Stimulated activated naive B cell treated with anti-CD40 and anti-IgM and Interleukin-4, amounts not matched to agents 10 μg/mL and 1 μg/mL and 100 μg/mL, for 72 hours (primary cell): ENCODE measurements at places on chromosomes 11 and 22.

DNA sequence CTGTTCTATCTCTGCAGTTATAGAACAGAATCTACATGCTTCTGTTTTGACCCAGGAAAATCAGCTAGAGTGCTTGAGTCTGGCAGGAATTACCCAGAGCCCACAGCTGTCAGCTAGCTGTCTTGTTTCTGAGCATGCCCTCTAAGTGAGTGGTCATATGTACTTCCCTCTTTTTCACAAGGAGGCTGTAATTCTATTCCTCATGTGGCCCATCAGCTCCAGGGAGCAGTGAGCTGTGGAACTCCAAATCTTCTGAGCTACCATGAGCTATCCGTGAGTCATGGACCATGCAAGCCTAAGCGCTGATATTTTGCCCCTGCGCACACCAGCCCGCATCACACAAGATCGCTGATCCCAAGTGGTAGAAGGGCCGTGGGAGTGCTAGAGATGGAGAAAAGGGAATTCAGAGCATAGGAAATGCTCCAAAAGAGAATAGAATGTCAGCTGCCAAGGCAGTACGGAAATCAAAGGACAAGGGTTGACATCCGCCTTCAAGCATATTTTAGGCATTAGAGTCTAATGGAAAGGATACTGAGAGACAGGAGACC lies 5.4 kb downstream of the FJX1 start:
- DNase-seq, result no peak

- DNase-seq, result no peak
These were observed 746.2 kb downstream of the NELL1 start for GRCh38 chr11:21415606-21416005.

GRCh38 chr11:1834062-1834610 lies 654 bp upstream of the SYT8 start:
- no peak for DNase-seq

DNA sequence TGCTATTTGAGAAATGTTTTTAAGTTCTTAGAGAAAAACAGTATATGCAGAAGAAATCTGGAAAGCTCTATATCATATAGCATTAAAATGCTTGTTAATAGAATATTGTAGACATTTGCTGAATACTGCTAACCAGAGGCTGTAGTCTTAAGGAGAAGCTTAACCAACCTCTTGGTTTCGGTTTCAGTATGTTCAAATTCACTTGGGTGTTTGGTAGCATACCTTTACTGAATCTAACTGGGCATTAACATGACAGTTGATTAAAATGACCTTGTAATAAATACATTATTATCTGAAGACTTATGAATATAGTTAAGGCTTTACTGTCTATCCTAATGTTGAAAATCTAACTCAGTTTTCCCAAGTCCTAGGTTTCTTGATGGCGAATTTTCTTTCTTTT lies 5.4 kb downstream of the PCF11 start:
- DNase-seq, result no peak

GRCh38 chr11:72951193-72951592 lies 137.0 kb downstream of the ATG16L2 start:
- DNase-seq, result no peak

DNA sequence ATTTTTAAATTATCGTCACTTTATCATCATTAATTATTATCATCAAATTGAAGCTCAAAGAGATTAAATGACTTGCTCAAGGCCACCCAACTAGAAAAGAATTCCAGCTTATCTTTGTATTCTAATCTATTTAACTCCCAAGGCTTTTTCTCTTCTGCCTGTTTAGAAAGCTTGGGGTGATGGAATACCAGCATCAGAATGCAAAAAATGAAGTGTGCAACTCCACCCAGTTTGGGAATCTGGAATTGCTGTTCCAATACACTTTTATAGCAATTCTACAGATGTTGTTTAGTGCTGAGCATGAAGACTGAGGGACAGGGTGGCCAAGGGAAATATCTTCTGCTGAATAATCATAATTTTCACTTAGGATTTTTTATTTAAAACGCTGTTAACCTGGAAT lies 97.2 kb upstream of the FIBIN start:
- DNase-seq, result no peak

GRCh38 chr22:39374191-39374590 lies 24.4 kb downstream of the SYNGR1 start:
- no peak for DNase-seq

- DNase-seq, result no peak
These were observed 57.4 kb upstream of the IGLL5 start for GRCh38 chr22:22830193-22830592.

GRCh38 chr11:47285969-47286770 lies 16.2 kb downstream of the MADD start:
- DNase-seq, result no peak

- no peak for DNase-seq
These were observed 56.3 kb downstream of the MTNR1B start for GRCh38 chr11:93025558-93026255.

DNA sequence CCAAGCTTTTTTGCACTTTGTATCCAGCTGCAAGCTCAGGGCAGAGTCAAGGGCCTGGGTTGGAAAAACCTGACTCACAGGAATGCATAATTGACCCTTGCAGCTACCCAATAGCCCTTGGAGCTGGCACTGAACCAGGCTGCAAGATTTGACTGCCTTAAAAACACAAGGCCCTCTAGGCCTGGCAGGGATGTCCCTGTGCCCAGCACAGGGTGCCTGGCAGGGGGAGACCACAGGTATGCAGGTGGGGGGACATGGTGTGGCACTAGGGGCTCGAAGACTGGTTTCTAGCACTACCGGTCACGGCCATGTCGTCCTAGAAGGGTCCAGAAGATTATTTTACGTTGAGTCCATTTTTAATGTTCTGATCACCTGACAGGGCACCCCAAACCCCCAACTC lies 30.2 kb downstream of the SBF1 start:
- no peak for DNase-seq

DNA sequence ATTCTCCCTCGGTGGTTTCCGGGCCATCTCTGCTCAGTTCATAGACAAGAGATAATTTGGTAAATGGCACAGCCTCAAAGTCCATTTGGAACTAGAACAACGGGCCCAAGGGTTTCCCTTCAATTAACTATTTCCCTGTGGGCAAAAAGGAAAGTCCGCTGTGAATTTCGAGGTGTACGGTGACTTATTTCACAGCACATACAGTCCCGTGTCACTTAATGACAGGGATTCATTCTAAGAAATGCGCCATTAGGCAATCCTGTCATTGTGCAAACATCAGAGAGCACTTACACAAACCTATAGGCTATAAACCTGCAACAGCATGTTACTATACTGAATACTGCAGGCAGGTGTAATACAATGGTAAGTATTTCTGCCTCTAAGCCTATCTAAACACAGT lies 551.6 kb downstream of the OPCML start:
- DNase-seq, result no peak

- no peak for DNase-seq
These were observed 6.7 kb downstream of the LRFN4 start for GRCh38 chr11:66863428-66864125.

DNA sequence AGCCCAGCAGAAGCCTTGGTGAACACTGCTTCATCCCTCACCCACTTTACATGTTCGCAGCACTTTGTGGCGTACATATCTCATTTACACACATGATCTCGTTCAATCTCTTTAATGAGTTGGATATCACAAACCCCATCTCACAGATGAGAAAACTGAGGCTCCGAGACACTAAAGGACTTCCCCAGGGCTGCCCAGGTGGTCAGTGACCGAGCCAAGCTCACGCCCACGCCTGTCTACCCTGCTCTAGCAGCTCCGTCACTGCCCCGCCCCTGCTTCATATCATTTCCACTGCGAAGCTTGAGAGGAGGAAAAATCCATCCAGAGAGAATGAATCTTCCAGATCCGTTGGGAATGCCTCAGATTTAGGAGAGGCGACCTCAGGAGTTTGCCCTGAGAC lies 11.8 kb upstream of the DSCAML1 start:
- DNase-seq, result no peak

- DNase-seq, result no peak
These were observed 1422.4 kb downstream of the LRRC4C start for GRCh38 chr11:40037005-40037404.

DNA sequence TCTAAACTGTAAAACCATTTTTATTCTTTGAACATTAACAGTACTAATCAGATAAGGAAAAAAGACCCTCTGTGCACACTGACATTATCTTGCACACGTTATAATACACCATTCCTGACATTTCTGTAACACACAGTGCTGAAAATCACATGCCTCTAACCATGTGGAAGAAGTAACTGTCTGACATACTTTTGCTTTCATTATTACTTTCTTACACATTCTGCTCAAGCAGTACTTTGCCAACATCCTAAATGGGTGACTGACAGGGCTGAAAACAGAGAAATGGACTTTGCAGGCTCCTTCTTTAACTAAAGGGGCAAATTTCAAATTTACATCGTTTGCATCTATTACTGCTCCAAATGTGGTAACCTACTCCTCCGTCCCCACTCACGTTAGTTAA lies 22.8 kb upstream of the TP53AIP1 start:
- DNase-seq, result no peak

GRCh38 chr11:65496304-65497140 lies 2.3 kb upstream of the MALAT1 start:
- DNase-seq, result no peak

DNA sequence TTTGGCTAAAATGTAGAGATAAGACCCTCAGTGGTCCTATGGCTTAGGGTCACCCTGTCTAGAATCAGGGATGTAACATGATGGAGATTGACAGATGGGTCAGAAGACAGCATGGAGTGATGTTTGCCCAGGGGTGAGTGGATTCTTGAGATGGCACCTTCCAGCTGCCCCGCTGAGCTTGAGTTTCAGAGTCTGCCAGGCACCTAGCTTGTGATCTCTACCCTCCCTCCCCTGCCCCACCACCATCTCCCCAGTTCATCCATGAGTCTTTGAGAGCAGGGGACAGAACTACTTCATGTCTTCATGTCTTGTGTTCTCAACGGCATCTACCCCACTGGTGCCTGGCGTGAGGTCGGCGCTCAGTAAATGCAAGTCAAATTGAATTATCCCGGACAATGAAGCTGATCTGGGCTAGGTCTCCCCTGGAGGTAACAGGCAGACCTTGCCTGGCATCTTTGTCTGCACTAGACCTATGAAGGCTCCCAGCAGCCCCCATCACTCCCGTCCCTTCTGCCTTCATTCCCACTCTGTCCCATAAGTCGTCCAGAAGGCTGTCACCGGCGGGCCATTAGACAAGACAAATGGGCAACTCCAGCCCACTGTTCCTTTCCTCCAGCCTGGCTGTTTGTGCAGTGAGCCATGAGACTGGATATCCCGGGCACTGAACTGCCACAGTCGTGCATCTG lies 239.2 kb upstream of the TBCEL start:
- DNase-seq, result no peak

GRCh38 chr11:58186938-58187337 lies 1.9 kb upstream of the OR9Q2 start:
- no peak for DNase-seq

- no peak for DNase-seq
These were observed 45.3 kb downstream of the PPARA start for GRCh38 chr22:46195487-46196165.

GRCh38 chr11:95092549-95093324 lies 3.1 kb downstream of the ENDOD1 start:
- DNase-seq, result no peak

DNA sequence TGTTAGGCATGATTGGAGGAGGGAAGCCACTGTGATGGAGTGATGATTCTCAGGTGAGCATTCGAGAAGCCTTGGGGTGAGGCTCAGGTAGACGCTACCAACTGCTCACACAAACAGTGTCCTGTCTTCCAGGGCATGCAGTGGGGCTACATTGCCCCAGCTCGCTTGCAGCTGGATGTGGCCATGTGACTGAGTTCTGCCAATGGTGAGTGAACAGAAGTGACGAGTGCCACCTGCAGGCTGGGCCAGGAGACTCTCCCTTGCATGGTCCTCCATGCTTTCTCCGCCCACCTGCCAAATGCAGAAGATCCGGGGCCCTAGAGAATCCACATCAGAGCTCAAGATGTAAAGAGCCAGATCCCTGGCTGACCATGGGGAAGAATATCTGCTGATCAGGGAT lies 195.9 kb downstream of the BCR start:
- DNase-seq, result no peak

- no peak for DNase-seq
These were observed 4.9 kb downstream of the OR10A3 start for GRCh38 chr11:7936615-7937014.

DNA sequence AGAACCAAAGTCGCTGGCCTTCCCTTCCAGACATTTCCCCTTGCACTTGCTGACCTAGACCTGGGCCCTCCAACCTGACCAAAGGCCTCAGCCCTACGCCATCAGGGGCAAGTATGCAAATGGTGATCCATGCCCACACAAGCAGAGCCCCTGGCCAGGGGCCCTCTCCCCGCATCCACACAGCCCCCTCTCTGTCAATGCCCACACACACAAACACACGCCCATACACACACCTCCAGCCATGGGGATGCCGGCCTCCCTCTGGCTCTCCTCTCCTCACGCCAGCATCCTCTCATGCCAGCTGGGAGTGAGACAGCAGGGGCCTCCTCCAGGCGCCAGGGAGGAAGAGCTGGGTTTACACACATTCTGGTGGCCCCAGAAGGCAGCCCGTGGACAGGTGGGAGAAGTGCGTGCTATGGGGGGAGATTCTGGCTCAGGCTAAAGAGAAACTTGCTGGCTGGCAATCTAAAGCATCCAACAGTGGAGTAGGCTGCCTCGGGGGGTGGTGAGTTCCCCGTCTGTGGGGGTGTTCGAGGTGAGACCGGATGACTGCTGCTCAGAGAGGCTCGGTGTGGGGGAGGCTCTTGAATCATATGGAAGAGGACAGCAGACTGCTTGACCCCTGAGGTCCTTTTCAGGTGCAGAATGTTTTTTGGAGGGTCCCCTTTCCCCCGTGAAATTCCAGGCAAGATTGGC lies 4.8 kb downstream of the NRXN2 start:
- DNase-seq, result no peak

- no peak for DNase-seq
These were observed 40.5 kb downstream of the DKK3 start for GRCh38 chr11:11967669-11968510.

DNA sequence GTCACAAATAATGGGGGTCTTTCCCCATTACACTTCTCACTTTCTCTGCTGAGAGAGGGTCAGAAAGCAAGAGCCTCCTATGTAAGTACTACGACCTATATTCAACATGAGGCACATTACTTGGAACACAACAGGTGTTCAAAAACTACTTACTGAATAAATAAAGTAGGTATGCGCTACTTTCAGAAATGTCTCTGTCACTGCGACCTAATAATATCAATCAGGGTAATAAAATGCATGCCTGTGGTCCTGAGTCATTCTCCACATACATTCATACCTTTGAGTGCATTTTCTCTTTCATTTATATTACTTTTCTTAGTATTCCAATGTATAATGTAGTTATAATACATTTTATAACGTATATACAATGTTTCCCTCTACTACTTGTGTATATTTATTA lies 838.9 kb downstream of the DLG2 start:
- DNase-seq, result no peak

GRCh38 chr11:132751516-132752250 lies 780.6 kb downstream of the OPCML start:
- no peak for DNase-seq

DNA sequence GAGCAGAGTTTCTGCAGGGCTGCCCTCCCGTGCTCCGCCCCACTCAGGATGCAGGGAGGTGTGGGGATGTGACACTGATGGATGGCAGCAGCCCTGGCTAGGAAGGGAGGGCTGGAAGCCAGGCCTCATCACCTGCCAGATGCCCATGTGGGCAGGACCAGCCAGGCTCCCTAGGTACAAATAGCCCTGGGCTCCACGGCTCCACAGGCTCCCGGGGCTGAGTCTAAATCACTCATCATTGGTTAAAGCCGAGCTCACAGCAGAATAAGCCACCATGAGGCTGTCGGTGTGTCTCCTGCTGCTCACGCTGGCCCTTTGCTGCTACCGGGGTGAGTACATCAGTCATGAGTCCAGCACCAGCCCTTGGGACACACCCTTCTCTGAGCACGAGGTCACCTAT lies at the start of gene SCGB1D1:
SCGB1D1 (plus strand) TSS at position 206 of the 400 bp plus-strand sequence; CDS start at position 275, 69 bp downstream.
- no peak for DNase-seq

GRCh38 chr22:23684026-23684425 lies 6.8 kb upstream of the RGL4 start:
- DNase-seq, result no peak
